ENCODE measurements at places on chromosomes 12 and 14.

GRCh38 chr14:93788543-93789227 lies 400 bp upstream of the PRIMA1 start:
- DNase-seq, result no peak

- peak; percentile 62 for DNase-seq
These were observed 12.5 kb downstream of the PCNX1 start for GRCh38 chr14:70919774-70920173.

DNA sequence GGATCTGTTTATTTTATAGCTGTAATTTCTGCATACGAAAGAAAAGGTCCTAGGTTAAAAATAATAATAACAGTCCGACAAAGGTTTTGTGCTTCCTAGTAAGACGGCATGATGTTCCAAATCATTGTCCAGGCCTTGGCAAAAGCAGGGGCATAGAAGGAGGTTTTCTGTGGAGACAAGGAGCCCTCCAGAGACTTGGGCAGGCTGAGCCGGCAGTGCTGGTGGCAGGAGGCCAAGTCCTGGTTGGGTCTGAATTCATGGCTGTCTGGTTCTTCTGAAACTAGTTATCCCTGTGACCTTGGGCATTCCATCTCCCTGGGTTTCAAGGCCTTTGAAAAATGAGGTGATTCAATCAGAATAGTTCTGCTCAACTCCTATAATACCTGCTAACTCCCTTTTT lies 44.0 kb downstream of the KCNK13 start:
- DNase-seq, result no peak

DNA sequence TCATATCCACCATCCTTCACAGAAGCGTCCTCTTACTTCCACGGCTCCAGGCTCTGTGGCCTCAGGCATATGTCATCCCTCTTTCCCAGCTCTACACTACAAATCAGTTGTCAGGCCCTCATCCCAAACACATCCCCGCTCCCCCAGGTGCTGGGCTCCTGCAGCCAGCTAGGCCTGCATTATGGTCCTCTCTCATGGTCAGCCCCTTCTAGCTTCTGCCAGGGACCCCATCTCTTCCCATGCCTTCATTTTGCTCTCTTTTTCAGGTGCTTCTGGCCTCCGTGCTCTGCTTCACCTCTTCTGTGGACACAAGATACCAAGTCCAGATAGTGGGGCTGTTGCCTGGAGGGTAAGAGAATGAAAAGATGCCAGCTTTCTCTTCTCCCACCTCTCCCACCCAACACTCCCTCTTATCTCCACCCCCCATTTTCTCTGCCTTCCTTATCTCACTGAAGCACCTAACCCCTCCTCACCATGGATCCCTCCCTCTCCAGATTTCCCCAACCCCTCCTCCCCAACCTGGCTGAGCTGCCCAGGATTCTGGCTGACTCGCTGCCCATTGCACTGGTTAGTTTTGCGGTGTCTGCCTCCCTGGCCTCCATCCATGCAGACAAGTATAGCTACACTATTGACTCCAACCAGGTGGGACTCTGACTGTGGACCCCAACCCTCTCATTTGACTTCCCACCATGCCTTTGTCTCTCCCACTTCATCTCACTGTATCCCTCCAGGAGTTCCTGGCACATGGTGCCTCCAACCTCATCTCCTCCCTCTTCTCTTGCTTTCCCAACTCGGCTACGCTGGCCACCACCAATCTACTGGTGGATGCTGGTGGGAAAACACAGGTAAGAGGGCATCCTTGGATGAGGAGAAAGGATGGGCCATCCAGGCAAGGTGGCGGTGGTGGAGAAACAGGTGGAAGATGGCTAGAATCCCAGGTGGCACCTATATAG lies 10.4 kb downstream of the B4GALNT1 start:
- DNase-seq, result no peak

DNA sequence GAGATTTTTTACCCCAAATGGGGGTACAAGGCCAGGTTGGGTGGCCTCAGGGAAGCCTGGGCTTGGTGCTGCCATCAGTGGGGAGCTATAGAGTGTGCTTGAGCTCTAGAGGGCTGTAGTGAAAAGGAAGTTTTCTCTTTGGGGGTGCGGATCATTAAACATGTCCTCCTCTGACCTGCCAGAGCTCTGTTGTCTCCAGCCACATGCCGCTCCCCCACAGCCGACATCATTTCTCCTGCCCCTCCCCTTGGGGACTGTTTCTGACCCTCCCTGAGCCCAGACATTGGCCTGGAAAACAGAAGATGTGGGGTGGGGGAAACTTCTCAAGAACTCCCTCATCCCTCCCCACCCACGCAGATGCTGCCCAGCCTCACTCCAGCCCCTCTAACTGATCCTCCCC lies 25.3 kb downstream of the DTX1 start:
- no peak for DNase-seq

GRCh38 chr14:29814156-29815015 lies 113.3 kb downstream of the PRKD1 start:
- DNase-seq, result no peak

Data from CD4-positive, alpha-beta T cell treated with Interleukin-17A for 4 hours (primary cell).